ENCODE measurements at places on chromosomes 12 and 14.

GRCh38 chr12:76757694-76758093 lies 6.2 kb upstream of the ZDHHC17 start:
- DNase-seq = no peak

DNA sequence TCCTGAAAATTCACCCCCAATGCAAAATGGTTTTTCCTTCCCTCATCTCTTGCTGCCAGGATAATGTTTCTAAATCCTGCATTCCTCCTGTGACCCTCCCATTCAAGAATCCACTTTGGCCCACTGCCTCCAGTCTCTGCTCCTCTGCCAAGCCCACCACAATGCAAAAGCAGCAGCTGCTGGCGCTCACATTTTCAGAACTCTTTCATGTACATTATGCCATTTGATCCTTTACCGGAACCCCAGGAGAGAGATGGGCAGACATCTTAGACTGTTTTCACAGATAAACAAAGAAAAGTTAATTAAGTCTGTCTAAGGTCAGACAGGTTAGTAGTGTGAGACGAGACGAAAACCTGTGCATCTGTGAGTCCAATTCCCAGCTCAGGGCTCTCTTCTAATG lies 12.9 kb downstream of the LRIG3 start:
- DNase-seq = no peak

DNA sequence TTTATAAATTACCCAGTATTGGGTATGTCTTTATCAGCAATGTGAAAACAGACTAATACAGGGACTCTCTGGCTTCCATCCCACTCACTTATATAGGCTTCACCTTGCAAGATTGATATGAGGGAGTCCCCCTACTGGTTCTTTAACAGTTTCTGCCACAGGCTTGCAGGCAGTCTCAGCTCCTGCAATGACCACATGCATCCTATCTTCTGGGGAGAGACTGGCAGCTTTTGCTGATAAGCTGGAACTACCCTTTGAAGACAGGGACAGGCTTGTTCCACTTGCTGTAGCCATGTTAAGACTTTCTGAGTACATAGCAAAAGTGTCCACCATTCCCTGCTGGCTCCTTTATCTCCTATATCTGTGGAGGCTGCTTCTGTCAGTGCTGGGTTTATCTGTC lies 531.7 kb upstream of the FLRT2 start:
- DNase-seq = no peak

- no peak for DNase-seq
These were observed 35.2 kb downstream of the HELB start for GRCh38 chr12:66337381-66338010.

GRCh38 chr14:64507376-64508156 lies 3.0 kb downstream of the ZBTB1 start:
- no peak for DNase-seq

GRCh38 chr12:40697566-40698259 lies 5.5 kb downstream of the CNTN1 start:
- no peak for DNase-seq

DNA sequence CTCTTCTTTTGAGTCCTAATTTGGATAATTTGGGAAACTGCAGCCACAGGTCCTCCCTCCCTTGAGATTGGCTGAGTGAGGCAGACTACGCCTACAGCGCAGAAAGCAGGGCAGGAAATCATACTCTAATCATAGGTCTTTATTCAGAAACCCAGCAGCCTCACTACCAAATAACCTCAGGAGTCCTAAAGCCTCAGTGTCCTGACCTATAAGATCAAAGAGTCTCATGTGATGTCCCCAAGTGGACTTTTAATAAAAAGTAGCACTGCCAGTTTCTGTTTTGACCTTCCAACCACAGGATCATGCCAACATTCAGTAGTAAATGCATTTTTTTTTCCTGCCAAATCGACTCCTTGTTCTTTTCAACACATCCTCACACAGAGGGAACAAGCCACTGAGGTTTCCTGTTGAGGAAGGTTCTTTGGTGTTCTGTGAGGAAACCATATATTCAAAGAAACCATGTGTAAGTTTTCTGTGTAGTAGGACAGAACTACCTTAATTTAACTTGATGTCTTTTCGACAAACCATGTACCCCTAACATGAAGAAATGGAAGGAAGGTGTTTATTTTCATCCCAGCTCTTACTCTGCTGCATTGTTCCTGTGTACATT lies 72.2 kb downstream of the VCPKMT start:
- no peak for DNase-seq

All from breast epithelium (tissue), 4 donors.